GM12878 (cell line): ENCODE measurements at places on chromosomes 3 and 15.

DNA sequence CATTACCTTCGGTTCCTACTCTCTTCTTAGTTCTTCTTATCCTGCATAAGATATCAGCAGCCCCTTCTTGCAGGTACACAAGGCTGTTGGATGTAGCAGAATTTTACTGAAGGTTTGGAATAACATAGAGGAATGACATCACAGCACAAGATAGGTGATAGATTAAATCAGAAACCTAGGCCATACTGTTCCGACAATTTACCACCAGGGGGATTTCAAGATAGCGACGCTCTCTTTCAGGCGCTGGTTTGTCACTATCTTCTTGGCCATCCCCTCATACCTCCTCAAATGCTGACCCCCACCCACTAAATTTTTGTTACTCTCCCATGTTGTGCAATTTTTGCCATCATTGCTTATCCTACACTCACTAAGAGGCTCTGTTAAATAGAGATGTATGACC, 3.5 kb downstream of the SIDT1 start:
- peaks cover 12% of the 10 kb centered on the region for H3K36me3 ChIP-seq
- no peaks in the 10 kb centered on the region for H3K27me3 ChIP-seq

GRCh38 chr15:59396211-59396610, 23.5 kb upstream of the MYO1E start:
- H3K4me3 ChIP-seq: no peak overlapping the region
- H3K27me3 ChIP-seq: no peaks in the 10 kb centered on the region
- peaks cover 34% of the 10 kb centered on the region for H3K4me1 ChIP-seq
- DNase-seq: no peak
- no peaks in the 10 kb centered on the region for H3K36me3 ChIP-seq
- H3K27ac ChIP-seq: no peak overlapping the region

DNA sequence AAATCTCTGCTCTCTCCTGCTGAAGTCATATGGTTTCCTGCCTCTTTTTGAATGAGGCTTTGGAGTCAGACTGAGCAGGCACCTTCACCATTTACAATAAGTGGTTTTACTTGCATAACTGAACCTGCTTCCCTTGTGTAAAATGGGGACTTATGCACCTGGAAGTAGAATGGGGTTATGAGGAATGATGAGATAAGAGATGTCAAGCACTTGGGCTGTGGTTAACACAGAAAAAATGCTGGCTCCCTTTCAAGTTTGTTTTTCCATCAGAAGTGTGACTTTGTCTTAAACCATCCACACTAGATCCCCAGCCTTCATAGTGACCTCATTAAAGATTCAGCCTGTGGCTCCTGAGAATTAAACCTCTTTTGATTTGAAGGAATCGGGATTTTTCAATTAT, 5.2 kb downstream of the EXOSC7 start:
- H3K27ac ChIP-seq: peak overlapping the region; percentile 63
- no peaks in the 10 kb centered on the region for H3K27me3 ChIP-seq
- H3K4me3 ChIP-seq: peak overlapping the region; percentile 34
- DNase-seq: no peak
- H3K4me1 ChIP-seq: peaks cover 29% of the 10 kb centered on the region

GRCh38 chr3:138188013-138188730, 1.1 kb downstream of the ARMC8 start:
- peak overlapping the region; percentile 90 for H3K4me3 ChIP-seq
- peak overlapping the region; percentile 99 for H3K27ac ChIP-seq
- no peaks in the 10 kb centered on the region for H3K36me3 ChIP-seq
- no peak for DNase-seq
- no peaks in the 10 kb centered on the region for H3K4me1 ChIP-seq
- H3K27me3 ChIP-seq: no peaks in the 10 kb centered on the region

GRCh38 chr15:57084192-57084591, 165.7 kb downstream of the TCF12 start:
- H3K4me1 ChIP-seq: peaks cover 7% of the 10 kb centered on the region
- no peaks in the 10 kb centered on the region for H3K36me3 ChIP-seq
- DNase-seq: no peak
- no peaks in the 10 kb centered on the region for H3K27me3 ChIP-seq
- H3K27ac ChIP-seq: no peak overlapping the region
- no peak overlapping the region for H3K4me3 ChIP-seq

GRCh38 chr15:49406352-49407118, 16.5 kb upstream of the FGF7 start:
- DNase-seq: no peak
- no peaks in the 10 kb centered on the region for H3K36me3 ChIP-seq
- no peak overlapping the region for H3K27ac ChIP-seq
- no peaks in the 10 kb centered on the region for H3K4me1 ChIP-seq
- no peaks in the 10 kb centered on the region for H3K27me3 ChIP-seq
- no peak overlapping the region for H3K4me3 ChIP-seq

GRCh38 chr3:170869239-170869590, 780 bp downstream of the RPL22L1 start:
- H3K36me3 ChIP-seq: peaks cover 18% of the 10 kb centered on the region
- no peak for DNase-seq
- H3K27me3 ChIP-seq: no peaks in the 10 kb centered on the region
- H3K4me3 ChIP-seq: peak overlapping the region; percentile 87
- H3K27ac ChIP-seq: peak overlapping the region; percentile 96
- no peaks in the 10 kb centered on the region; the same call in 1 of the 2 replicates for H3K4me1 ChIP-seq

DNA sequence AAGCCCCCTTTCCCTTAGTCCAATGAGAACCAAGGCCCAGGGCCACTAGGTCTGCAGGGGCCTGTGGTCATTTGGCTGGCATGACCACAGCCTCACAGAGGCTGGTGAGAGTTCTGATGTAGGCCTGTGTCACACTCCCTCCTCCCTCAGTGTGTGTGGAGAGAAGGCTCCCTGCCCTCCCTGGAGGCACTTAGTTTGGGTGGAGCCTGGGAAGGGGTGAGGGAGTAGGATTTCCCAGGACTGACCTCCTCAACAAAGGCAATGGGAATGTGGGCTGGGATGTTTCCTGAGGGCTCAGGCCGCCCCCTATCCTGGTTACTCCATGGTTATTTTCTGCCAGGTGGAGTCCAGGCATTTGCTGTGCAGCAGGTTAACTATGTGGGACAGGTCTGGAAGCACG, 7.6 kb downstream of the TEX264 start:
- H3K27me3 ChIP-seq: no peaks in the 10 kb centered on the region
- no peak overlapping the region for H3K4me3 ChIP-seq
- H3K27ac ChIP-seq: no peak overlapping the region
- H3K4me1 ChIP-seq: peaks cover 25% of the 10 kb centered on the region

GRCh38 chr15:78691167-78691850, 50.3 kb upstream of the CHRNB4 start:
- DNase-seq: no peak
- no peak overlapping the region for H3K27ac ChIP-seq
- no peaks in the 10 kb centered on the region for H3K27me3 ChIP-seq
- H3K4me1 ChIP-seq: peaks cover 4% of the 10 kb centered on the region

- DNase-seq: no peak
- H3K27ac ChIP-seq: no peak overlapping the region
- H3K27me3 ChIP-seq: no peaks in the 10 kb centered on the region
- no peaks in the 10 kb centered on the region for H3K4me1 ChIP-seq
- no peaks in the 10 kb centered on the region for H3K36me3 ChIP-seq
Observed at GRCh38 chr3:24936574-24936973, 441.9 kb upstream of the THRB start.

- H3K4me1 ChIP-seq: peaks cover 86% of the 10 kb centered on the region
- H3K27ac ChIP-seq: peak overlapping the region; percentile 48
- H3K4me3 ChIP-seq: peak overlapping the region; percentile 98
Observed at GRCh38 chr15:74425630-74426029, 8.1 kb downstream of the SEMA7A start.

DNA sequence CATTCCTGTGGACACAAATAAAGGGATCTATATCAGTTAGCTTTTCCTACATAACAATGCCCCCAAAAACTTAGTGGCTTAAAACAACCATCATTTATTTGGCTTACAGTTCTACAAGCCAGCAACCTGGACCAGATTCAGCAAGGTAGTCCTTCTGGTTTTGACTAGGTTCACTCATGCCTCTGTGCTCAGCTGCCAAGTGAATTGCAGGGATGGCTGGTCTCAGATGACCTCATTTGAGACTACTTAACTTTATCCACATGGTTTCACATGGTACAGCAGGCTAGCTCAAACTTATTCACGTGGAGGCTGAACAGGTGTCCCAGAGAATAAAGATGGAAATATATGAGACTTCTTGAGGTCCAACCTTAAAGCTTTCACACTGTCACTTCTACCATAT, 119.3 kb upstream of the BFSP2 start:
- no peaks in the 10 kb centered on the region for H3K27me3 ChIP-seq
- H3K36me3 ChIP-seq: no peaks in the 10 kb centered on the region
- DNase-seq: no peak

DNA sequence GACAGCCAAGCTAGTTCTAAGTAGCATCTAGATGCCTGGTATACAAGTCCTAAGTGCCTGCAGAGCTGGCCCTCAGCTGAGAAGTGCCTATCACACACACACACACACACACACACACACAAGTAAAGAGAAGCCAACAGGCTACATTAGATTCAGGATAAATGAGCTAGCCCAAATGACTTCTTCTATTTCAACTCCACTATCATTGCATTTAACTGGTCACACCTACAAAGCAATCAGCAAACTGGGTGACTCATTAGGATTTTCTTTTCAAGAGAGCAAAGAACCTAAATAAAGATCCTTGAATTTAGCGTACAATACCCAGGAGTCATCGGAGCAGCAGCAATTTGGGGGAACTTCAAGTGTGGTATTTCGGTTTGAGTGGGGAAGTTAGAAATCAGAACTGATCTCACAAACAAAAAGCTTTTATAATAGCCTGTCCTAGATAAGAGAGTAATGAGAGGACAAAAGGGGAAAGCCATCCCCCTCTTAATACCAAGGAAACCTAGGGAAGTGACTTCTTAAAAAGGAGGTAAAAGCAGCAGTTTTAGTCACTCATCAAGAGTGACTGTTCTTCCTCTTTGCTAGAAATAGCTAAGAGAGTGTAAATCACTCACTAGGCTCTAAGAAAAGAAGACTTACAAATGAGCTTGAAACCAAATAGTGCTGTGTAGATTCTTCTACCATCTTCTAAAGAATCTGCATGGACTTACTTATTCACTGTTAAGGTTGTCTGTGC, 112.7 kb downstream of the TNIK start:
- DNase-seq: peak; percentile 95
- peak overlapping the region; percentile 33 for H3K4me3 ChIP-seq
- H3K4me1 ChIP-seq: peaks cover 78% of the 10 kb centered on the region
- H3K27ac ChIP-seq: peak overlapping the region; percentile 94
- no peaks in the 10 kb centered on the region for H3K27me3 ChIP-seq

DNA sequence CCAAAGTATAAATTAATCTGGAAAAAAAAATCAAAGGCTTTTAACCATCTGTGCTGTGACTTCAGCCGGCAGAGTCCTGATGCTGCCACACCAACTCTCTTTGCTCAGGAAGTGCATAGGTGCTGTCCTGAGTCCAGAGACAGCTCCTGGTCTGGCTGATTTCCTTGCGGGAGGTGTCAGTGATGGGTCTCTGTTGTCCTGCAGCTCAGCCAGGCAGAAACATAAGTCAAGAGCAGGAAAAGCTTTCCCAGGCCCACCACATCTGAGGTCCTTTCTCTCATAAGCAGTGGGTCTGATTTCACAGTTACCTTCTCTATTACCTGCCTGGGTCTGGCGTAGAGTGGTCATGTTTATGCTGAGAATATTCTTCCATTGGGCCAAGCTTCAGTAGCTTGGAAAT, 19.4 kb downstream of the CHST2 start:
- H3K4me3 ChIP-seq: no peak overlapping the region
- no peaks in the 10 kb centered on the region for H3K36me3 ChIP-seq
- H3K4me1 ChIP-seq: no peaks in the 10 kb centered on the region; the same call in 1 of the 2 replicates
- no peak for DNase-seq
- no peak overlapping the region for H3K27ac ChIP-seq
- H3K27me3 ChIP-seq: no peaks in the 10 kb centered on the region

DNA sequence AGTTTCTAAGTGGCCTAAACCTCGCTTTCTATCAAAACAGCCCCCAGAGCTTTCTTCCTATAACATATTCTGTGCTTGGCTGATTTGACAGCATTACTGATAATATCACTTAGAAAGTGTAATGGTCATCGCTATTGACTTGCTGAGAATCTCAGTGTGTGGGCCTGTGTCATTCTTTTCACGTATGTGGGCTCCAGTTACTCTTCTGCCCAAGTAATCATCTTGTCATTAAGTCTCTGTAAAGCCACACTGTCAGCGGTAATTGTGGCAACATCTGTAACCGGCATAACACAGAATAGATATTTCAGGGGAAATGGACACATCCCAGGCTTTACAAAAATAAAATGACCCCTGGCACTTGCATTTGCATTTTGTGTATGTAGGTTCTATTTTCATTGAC, 313.6 kb upstream of the LMCD1 start:
- H3K4me3 ChIP-seq: no peak overlapping the region
- no peaks in the 10 kb centered on the region for H3K36me3 ChIP-seq
- H3K4me1 ChIP-seq: no peaks in the 10 kb centered on the region

DNA sequence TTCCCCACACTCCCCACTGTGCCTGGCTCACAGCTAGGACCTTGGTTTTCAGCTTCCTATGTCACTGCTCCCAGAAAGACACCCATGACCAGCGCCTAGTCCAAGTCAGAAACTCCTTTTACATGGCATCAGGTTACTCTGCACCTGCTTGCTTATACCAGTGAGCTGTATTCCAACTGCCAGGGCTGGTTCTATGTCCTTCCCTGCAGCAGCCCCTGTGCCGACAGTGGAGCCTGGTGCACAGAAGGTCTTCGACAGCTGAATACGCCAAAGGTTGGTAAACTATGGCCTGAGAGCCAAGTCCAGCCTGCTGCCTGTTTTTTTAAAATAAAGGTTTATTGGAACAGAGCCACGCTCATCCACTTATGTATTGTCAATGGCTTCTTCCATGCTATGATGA, 102.5 kb downstream of the IQSEC1 start:
- H3K36me3 ChIP-seq: peaks cover 5% of the 10 kb centered on the region
- no peak overlapping the region for H3K27ac ChIP-seq
- peaks cover 22% of the 10 kb centered on the region for H3K4me1 ChIP-seq
- H3K27me3 ChIP-seq: no peaks in the 10 kb centered on the region
- no peak overlapping the region for H3K4me3 ChIP-seq

GRCh38 chr15:48408327-48408726, 77.1 kb downstream of the DUT start:
- no peaks in the 10 kb centered on the region; the same call in 1 of the 2 replicates for H3K36me3 ChIP-seq
- peaks cover 6% of the 10 kb centered on the region for H3K4me1 ChIP-seq
- no peak for DNase-seq
- peak overlapping the region; percentile 14; the same call in 1 of the 2 replicates for H3K27ac ChIP-seq
- H3K4me3 ChIP-seq: no peak overlapping the region

GRCh38 chr3:56681984-56682461, 1.0 kb downstream of the TASOR start:
- H3K27me3 ChIP-seq: no peaks in the 10 kb centered on the region
- no peaks in the 10 kb centered on the region for H3K36me3 ChIP-seq
- no peak for DNase-seq

GRCh38 chr15:60115579-60116380, 111.7 kb downstream of the FOXB1 start:
- H3K27ac ChIP-seq: no peak overlapping the region
- no peak for DNase-seq
- no peaks in the 10 kb centered on the region for H3K36me3 ChIP-seq
- no peak overlapping the region for H3K4me3 ChIP-seq
- no peaks in the 10 kb centered on the region for H3K27me3 ChIP-seq
